ENCODE measurements at places on chromosomes 3 and 15.

GRCh38 chr3:15527031-15527459, 5.5 kb upstream of the COLQ start:
- no peak for DNase-seq

- DNase-seq = no peak
Observed at GRCh38 chr3:8403996-8404395, 97.6 kb upstream of the LMCD1 start.

GRCh38 chr3:156643729-156644389, 30.5 kb upstream of the TIPARP start:
- DNase-seq = no peak

GRCh38 chr3:106326941-106327695, 458.3 kb upstream of the CBLB start:
- no peak for DNase-seq

- no peak for DNase-seq
Observed at GRCh38 chr3:80677796-80678195, 910.0 kb upstream of the ROBO1 start.

DNA sequence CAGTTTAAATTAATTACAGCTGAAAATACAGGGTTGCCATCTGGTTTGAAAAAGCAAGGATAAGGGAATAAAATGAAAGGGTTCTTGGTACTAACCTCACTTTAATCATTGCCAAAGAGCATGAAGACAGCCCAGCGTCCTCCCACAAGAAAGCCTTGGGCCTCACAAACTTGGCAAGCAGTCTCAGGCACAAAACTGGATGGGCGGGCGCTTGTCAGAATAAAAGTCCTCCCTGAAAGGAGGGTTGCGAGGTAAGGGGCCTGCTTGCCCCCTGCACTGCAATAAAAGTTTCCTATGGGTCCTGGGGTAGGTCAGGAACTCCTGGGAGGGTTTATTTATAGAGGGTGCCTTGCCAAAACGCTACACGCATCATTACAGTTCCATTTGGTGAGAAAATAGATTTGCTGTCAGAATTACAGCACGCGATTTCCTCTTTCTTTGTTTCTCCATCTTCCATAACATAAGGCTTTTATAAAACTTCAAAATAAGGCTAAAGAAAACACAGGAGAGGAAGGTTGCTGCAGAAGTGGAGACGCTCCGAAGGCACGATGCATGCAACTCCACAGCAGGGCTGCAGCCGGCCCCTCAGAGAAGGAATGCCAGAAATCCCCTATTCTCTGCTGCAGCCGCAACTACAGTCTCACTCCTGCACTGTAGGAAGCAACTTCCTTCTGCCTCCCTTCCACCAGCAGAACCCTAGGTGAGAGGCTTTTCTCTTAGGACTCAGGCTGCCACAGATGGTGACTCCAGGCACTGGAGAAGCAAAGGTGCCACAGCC, 61.3 kb downstream of the VGLL4 start:
- DNase-seq = no peak

- DNase-seq = no peak
Observed at GRCh38 chr3:104106276-104106675, 1260.4 kb upstream of the ALCAM start.

GRCh38 chr3:5297895-5298294, 110.4 kb downstream of the EDEM1 start:
- no peak for DNase-seq

DNA sequence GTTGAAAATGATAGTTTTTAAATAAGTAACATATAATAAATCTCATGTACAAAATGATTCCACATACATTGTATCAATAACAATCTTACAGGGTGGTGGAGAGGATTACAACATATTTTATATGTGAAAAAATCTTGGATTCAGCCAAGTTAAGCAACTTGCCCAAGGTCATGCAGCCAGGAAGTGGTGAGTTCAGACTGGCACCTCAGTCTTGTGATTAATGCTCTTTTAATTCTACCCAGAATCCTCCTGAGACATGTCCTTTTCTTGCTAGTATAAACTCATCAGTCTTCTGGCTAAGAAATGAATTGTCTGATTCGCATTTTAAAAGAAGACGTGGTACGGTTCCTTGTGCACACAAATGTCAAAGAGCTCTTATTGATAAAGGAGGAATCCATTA, 4.5 kb upstream of the MYRIP start:
- DNase-seq = no peak

DNA sequence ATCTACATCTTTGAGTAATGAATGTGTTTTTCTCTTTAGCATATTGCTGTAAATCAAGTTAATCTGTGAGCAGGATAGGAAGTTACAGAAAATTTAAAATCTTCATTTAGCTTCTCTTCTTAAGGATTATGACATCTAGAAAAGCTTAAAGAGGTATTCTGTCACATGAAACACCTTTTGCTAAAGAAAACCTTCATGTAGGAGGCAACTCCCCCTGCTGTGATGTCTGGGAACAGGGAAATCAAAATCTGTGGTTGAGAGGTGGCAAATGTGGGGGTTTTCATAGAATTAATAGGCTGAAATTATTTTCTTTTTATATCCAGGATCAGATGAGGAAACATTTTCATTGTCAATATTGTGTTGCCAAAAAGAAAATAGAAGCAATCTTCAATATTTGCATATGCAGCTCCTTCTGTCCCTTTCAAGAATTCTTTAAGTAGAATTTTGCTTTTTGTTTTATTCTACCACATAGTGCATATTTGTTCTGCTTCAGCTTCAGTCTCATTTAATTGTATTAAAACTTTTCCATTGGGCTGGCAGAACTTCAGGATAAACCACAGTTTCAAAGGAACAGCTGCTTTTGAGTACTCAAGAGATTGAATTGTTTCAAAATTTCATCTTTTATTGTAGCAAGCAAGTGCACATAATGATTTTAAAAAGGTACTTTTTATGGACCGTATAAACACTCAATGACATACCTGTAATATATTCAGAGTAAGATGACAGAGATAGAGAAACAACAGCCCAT, 128.4 kb downstream of the RAP2B start:
- DNase-seq = no peak

- no peak for DNase-seq
Observed at GRCh38 chr15:31262143-31262530, 64.5 kb upstream of the KLF13 start.

DNA sequence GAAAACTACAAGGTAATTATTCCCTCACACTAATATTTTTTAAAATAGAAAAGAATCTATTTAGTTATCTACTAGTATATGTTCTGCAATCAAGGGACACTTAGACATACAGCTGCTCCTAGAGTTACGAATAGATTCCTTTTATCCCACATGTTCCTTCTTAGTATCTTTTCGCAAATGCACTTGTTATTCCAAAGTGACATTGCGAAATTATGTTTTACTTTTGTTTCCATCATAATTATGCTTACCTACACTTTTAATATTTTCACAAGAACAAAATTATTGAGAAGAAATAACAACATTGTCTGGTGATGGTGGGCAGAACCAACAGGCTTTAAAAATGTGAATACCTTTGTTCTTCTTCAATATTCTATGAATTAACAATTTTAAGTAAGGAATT, 107.1 kb upstream of the MELTF start:
- DNase-seq = no peak

GRCh38 chr3:134332344-134332743, 41.9 kb downstream of the AMOTL2 start:
- DNase-seq = no peak

- DNase-seq = no peak
Observed at GRCh38 chr15:53506370-53506769, 253.1 kb downstream of the WDR72 start.

DNA sequence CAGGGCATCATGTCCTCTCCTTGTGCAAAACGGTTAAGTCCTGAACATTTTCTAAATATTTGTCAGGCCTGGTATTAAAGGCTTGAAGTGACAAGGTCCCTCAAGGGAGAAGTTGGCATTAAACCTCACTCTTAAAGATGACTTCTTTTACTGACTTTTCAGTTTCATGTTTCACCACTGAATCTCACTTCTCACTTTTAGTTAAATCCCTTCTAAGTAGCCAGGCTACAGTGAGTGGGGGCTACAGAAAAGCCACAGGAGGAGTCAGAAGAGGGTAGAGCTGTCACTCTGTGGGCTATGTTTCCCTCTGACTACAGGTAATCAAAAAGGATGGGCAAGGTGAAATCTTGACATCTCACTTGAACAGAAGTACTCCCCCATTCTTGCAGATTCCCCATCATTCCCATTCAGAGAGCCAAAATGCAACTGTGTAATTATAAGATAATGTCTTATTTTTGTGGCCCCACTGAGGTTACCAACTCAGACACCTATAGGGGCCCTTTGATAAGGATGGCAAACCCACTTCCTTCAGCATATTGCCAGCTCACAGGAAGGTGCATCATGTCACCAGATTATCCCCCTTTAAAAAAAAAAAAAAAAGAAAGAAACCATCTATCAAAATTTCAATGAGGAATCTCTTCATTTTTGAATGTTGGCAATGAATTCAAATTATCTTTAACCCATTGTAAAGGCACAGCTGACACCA, 790.1 kb upstream of the CFAP20DC start:
- no peak for DNase-seq

GRCh38 chr3:51591231-51591630, 52.7 kb downstream of the RAD54L2 start:
- DNase-seq = no peak

DNA sequence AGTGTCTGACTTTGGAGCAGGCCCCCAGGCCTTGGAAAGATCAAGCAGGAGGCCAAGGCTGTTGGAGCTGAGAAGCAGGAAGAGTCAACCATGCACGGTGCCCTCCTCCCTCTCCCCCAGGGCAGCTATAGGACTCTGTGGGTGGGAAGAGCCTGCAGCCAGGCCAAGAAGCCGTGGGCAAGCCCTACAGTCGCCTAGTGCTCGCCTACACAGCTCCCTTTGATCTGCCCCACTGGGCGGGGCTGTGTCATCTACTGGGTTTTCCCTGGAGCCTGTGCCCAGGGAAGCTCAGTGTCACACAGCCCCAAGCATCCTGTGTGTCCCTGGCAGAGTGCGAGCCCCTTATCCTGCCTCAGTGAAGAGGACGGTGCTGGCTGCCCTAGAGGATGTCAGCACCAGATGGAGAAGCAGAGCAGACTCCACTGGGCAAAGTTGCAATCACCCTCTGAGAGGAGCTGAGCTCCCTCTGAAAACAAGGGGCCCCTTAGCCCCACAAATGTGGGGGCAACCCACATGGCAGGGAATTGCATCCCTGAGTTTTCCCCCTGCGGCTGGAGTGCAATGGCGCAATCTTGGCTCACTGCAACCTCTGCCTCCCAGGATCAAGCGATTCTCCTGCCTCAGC, 72.2 kb downstream of the KLF13 start:
- no peak for DNase-seq

- DNase-seq = no peak
Observed at GRCh38 chr3:40281995-40282394, 27.5 kb upstream of the EIF1B start.

GRCh38 chr3:142796823-142797222, 73.0 kb downstream of the TRPC1 start:
- no peak for DNase-seq

GRCh38 chr3:41751597-41751996, 210.3 kb downstream of the ULK4 start:
- DNase-seq = no peak

GRCh38 chr3:51257870-51258269, 127.2 kb upstream of the MANF start:
- DNase-seq = no peak

- no peak for DNase-seq
Observed at GRCh38 chr3:185330644-185331043, 32.3 kb upstream of the MAP3K13 start.

- DNase-seq = no peak
Observed at GRCh38 chr3:40181182-40181581, 128.3 kb upstream of the EIF1B start.

Measured in T-helper 9 cell (primary cell).